ENCODE measurements at places on chromosomes 12 and 14.

- no peak for DNase-seq
These were observed 770.2 kb downstream of the BCL11B start for GRCh38 chr14:98501836-98502235.

DNA sequence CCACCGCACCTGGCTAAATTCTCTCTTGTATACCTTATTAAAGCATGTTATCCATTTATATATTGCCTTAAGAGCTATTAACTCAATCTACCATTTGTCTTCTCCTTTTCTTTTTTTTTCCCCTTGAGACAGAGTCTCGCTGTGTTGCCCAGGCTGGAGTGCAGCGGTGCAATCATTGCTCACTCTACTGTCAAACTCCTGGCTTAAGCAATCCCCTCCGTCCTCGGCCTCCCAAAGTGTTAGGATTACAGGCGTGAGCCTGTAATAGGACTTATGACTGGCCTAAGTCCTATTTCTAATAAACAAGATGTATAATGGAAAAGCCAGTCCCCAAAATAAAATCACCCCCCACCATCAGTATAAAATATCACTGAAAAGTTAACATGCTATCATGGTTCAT, 14.4 kb downstream of the SNX6 start:
- DNase-seq, result no peak

- no peak for DNase-seq
These were observed 87.6 kb downstream of the SLC15A5 start for GRCh38 chr12:16189849-16190248.

- DNase-seq, result no peak
These were observed 10.0 kb downstream of the SEL1L start for GRCh38 chr14:81523616-81524015.

GRCh38 chr12:125684968-125685790, 619.9 kb downstream of the AACS start:
- no peak for DNase-seq

DNA sequence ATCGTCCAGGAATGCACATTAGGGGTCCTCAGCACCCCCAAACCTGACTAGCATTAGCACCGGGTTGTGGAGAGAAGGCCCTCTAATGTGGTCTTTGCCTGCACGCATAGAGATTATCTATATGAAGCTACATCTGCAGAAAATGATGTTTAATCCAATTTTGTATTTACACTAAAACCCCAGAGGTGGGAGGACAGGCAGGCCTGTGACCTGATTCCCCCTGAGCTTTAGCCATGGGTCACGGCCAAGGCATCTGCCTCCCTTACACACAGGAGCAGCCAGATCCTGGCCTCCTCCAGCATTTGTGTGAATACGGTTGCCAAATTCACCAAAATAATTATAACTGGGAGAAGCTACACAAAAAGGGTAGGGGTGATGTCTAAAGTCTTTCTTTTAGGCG, 7.0 kb downstream of the APOLD1 start:
- DNase-seq, result no peak

- no peak for DNase-seq
These were observed 64.9 kb upstream of the ZDHHC17 start for GRCh38 chr12:76698966-76699365.

GRCh38 chr12:69898236-69898635, 73.2 kb downstream of the MYRFL start:
- DNase-seq, result no peak

DNA sequence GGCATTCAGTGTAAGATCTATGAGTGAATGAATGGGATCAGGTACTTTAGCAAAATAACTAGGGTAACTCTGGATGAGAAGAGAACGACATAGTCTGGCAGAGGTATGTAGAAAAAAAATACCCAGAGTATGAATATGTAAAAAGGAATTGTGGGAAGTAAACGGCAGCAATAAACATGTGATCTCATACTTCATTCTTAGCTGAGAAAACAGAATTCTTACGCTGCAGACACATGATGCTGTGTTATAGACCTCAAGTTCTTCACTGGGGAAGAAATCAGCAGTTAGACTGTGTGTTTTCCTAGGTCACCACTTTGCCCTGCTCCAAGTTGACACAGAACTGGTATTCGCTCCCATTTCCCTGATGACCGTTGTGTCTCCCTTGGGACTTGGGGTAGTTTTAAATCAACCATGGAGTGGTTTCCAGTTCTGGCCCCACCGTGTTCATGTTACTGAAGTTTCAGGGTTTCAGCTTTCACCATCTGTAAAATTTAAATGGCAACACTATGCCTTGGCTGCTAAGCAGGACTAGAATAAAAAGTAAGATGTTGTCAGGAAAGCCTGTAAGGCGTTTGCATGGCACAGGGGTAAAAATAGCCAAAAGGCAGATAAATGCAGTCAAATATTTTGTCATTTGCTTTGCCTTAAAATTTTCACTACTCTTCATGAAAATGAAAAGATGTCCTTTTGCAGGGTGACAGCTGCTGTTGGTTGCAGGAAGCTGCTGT, 223.7 kb downstream of the PELI2 start:
- DNase-seq, result no peak

- DNase-seq, result peak; percentile 59
These were observed 18.5 kb downstream of the NCOR2 start for GRCh38 chr12:124548854-124549378.

- DNase-seq, result no peak
These were observed 4.8 kb upstream of the KRT74 start for GRCh38 chr12:52578469-52578868.

DNA sequence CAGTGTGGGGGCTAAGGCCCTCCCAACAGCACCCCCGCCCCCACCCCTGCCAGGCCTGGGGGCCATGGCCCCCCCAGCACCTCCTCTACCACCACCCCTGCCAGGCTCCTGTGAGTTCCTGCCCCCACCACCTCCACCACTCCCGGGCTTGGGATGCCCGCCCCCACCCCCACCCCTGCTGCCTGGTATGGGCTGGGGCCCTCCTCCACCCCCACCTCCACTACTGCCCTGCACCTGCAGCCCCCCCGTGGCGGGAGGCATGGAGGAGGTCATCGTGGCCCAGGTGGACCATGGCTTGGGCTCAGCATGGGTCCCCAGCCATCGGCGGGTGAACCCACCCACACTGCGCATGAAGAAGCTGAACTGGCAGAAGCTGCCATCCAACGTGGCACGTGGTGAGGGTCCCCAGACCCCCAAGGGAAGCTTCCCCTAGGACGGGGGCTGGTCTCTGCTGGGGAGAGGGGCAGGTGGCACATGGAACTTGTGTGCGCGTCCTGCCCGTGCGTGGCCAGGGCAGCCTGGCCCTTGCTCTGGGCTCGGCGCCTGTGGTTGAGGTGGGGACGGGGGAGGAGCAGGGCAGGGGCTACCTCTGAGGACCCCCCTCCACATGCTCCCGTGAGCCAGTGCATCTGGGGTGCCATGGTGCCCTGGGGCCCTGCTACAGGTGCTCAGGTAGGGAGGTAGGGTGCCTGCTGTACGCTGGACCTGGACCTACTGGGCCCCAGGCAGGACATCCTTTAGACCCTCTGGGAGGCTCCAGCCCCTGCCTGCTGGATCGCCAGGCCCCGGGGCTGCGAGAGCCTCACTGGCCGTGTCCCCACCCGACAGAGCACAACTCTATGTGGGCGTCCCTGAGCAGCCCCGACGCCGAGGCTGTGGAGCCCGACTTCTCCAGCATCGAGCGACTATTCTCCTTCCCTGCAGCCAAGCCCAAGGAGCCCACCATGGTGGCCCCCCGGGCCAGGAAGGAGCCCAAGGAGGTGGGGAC, 16.1 kb upstream of the ADSS1 start:
- DNase-seq, result no peak

GRCh38 chr12:9118158-9118557, 2.4 kb upstream of the A2M start:
- DNase-seq, result no peak

- no peak for DNase-seq
These were observed 56.9 kb downstream of the OTX2 start for GRCh38 chr14:56753396-56753795.

- DNase-seq, result no peak
These were observed 18.9 kb downstream of the LEMD3 start for GRCh38 chr12:65188179-65188701.

DNA sequence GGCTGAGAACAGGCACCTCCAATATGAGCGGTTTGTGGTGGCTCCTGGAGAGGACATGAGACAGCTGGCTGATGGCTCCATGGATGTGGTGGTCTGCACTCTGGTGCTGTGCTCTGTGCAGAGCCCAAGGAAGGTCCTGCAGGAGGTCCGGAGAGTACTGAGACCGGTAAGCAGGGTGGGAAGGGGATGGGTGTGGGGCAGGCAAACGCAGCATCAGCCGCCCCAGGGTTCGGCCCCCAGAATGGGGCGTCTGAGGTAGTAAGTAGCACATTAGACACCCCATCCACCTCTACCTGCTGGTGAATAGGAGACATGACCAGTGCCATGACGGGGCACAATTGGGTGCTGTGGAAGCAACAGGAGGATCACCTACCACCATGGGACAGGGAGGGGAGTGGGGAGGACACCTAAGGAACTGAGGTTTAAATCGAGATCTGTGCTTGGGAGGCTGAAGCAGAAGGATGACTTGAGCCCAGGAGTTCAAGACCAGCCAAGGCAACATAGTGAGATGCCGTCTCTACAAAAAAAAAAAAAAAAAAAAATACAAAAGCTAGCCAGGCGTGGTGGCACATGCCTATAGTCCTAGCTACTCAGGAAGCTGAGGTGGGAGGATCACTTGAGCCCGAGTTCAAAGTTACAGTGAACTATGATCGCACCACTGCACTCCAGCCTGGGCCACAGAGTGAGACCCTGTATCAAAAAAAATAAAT, 25.5 kb downstream of the ITGA7 start:
- DNase-seq, result no peak

GRCh38 chr12:7929083-7929792, 6.7 kb downstream of the SLC2A3 start:
- DNase-seq, result no peak

DNA sequence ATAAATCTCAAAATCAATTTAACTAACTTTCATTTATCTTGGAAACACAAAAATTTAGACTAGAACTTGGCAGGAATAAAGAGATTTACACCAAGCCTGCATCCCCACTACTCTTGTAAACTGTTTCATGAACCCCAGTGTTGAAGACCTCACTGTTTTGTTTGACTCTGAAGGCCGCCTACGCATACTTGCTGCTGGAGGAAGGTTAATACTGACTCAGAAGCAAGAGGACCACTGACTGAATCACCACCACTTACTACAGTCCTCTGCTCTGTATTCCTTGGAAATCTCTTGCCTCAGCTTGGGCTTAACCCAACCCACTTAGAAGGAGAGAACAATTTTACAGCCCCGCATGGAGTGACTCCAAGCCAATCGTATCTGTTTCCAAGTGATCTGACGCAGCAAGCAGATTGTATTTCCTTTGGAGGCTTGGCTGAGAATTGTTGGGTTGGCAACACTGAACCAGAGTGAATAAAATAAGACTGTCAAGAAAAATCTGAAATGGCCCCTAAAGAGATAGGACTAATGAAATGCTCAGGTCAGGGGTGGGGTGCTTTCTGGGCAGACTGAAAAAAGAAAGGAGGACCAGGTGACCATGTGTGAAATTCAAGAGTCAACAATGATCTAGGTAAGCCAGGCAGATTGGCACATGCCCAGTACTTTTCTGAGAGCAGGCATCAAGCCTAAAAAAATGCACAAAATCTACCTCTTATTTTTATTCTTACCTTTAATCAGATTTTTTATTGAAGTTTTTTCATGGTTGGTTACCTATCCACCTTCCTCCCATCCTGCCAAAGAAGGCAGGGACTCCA, 248.6 kb downstream of the ZFP36L1 start:
- DNase-seq, result peak; percentile 89

DNA sequence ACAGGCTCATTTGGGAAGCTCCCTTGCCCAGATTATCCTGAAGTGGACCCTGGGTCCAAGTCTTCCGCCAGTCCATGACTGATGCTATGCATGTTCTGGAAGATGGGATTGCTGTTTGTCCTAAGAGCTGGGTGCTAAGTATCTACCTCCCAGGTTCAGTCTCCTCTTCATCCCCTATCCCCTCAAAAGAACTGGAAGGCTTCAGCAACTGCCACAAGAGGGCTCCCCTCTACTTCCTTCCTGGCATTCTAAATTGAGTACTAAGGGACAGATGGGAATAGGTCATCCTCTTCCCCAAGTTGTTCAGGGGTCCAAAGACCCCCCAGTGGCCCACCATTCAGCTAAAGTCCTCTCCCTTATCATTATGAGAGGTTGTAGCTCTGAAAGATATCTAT, 9.0 kb upstream of the FKBP11 start:
- DNase-seq, result no peak

GRCh38 chr14:88009486-88009885, 4.6 kb downstream of the GPR65 start:
- no peak for DNase-seq

- no peak for DNase-seq
These were observed 77.0 kb upstream of the OVCH1 start for GRCh38 chr12:29574500-29574899.

GRCh38 chr12:108802101-108802961, 55.1 kb downstream of the SSH1 start:
- DNase-seq, result peak; percentile 81

DNA sequence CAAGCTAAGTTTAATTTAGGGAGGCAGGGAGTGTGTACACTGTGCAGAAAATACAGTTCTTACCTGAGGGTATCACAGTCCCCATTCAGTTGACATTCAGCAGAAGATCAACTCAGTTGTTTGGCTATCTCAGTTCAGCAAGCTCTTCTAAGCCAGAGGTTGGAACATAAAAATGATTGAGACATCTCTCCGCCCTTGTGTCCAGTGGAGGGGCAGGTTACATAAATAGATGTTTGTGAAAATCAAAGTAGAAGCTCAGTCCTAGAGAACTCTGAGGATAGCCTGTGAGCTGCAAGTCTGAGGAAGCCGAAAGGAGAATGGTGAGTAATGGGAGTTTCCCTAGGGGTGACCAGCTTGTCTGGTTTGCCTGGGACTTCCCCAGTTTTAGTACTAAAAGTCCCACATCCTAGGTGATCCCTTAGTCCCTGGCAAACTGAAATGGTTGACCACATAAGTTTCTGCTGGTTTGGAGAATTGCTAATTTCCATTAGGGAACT, 251.4 kb upstream of the ATP2B1 start:
- DNase-seq, result no peak

- no peak for DNase-seq
These were observed 1.1 kb downstream of the CARMIL3 start for GRCh38 chr14:24052656-24053547.

DNA sequence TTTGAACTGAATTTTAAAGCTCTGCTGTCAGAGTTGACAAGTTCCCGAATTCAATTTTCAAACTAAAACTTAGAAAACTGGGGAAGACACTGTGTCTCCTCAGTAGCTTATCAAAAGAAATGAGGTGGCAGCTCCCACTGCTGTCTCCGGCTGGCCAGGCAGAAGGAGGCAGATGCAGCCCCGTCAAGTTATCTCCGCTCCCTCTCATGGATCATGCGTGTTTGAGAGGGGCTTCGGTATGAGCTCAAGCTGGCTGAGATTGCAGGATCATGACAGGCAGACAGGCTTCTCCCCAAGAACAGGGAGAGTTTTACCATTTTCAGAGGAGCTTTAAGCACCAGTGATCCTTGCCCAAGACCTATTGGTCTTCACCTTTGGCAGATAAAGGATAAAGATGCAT, 88.8 kb downstream of the NEDD1 start:
- no peak for DNase-seq

DNA sequence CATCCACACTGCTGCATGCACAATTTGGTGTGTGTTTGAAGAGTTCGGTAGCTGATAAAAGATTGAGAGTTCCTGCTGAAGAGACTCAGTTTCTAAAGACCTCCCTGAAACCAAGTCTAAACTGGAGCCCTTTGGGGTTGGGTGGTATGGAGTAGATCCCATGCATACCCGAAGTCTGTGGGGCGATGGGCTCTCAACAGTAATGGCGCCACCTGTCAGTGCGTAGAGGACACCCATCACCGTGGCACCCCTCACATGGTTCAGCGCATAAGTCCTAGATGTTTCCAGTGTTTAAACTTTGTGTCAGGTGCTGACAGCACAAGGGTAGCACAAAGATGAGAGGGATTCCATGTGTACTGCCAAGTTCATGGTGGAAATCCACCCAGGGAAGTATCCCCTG, 85.9 kb downstream of the ESR2 start:
- DNase-seq, result no peak

- DNase-seq, result no peak
These were observed 82.9 kb downstream of the ARF6 start for GRCh38 chr14:49975799-49976198.
